Progenitor cell of endocrine pancreas (in vitro differentiated cells): ENCODE measurements at places on chromosomes 11 and 22.
A peak's percentile ranks its signal among the peaks of the same experiment; 100 is the strongest.

DNA sequence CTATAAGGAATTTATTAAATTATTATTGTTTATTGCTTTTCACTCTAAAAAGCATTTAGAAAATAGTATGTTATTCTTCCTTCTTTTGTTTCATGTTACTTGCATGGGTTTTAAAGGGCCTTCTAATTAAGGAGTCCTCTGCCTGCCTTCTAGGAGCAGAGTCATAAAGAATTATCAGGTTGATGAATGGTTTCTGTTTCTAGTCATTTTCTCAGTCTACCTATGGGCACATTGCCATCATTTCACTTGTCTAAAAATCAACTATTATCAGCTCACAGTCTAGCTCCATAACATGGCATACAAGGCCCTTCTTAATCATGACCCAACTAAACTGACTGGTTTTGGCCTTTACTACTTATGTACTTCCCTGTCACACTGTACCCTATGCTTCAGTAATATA lies 16.2 kb downstream of the DYNC2H1 start:
- DNase-seq: no peak

- DNase-seq: no peak
Measured at GRCh38 chr22:23119494-23120414, 22.0 kb downstream of the RSPH14 start.

GRCh38 chr11:2796508-2797113 lies 89.0 kb downstream of the CDKN1C start:
- peak; percentile 9 for DNase-seq

- DNase-seq: peak; percentile 41
Measured at GRCh38 chr11:848380-848931, 5.8 kb downstream of the TSPAN4 start.

GRCh38 chr11:121456151-121456550 lies 3.4 kb upstream of the SORL1-AS1 start:
- no peak for DNase-seq

- DNase-seq: no peak
Measured at GRCh38 chr22:33756508-33756949, 163.7 kb downstream of the LARGE1 start.

GRCh38 chr22:37618674-37619073 lies 10.0 kb downstream of the GGA1 start:
- no peak for DNase-seq

DNA sequence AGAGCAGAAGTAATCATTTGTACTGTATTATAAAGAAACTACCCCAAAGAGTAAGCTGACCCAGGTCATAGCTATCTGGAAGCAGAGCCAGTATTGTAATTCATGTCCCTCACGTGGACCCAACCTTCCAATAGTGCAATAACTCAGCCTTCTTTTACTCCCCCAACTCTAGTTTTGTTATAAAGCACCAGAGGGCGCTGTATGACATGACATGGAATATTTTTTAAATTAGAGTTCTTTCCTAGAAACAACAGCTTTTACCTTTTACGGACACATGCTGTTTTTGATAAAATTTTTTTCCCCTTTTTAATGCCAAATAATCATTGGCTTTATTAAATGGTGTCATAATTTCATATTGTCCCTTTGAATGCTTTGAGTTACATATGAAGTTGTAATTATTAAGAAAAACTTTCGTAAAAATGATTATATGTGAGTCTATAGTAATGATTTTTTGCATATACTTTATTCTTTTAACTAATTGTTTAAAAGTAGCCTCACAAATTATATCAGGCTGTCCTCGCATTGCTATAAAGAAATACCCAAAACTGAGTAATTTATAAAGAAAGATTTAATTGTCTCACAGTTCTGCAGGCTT lies 76.9 kb downstream of the DKK3 start:
- no peak for DNase-seq

- no peak for DNase-seq
Measured at GRCh38 chr11:27339941-27340340, 23.1 kb downstream of the CCDC34 start.

GRCh38 chr11:4095509-4096230 lies 1.1 kb downstream of the RRM1 start:
- no peak for DNase-seq

- DNase-seq: no peak
Measured at GRCh38 chr11:33016654-33017053, 976 bp downstream of the DEPDC7 start.

- no peak for DNase-seq
Measured at GRCh38 chr11:84056653-84057376, 770.6 kb upstream of the CCDC90B start.

DNA sequence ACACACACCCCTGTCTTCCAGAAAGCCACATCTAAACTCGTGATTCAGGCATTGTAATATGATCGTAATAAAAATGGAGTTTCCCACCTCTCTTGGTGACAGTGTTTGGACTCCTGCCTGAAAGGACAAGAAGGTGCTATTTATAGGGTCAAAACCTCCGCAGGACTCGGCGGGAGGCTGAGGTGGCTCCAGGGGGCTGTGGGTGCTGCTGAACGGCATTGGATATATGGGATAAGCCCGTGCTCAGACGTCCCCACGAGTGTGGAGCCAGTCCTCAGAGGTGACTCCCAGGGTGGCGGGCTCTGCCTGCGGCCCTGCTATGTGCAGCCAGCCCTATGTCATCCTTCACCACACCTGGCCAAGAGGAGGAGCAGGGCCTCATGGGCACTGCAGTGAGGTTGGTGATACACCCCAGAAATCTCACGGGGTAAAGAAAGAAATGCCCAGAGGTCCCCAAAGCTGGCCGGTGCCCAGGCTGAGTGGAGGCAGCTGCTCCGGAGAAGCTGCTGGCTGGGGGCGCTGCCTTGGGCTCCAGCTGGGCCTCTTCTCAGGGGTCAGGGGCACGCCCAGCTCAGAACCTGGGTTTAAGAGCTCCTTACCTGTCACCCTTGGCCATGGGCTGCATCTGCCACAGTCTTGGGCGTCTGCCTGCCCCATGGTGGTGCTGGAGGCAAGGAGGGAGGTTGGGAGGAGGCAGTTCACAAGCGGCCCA lies 5.1 kb upstream of the OSBPL5 start:
- no peak for DNase-seq

- no peak for DNase-seq
Measured at GRCh38 chr11:131670876-131671275, 300.5 kb downstream of the NTM start.

DNA sequence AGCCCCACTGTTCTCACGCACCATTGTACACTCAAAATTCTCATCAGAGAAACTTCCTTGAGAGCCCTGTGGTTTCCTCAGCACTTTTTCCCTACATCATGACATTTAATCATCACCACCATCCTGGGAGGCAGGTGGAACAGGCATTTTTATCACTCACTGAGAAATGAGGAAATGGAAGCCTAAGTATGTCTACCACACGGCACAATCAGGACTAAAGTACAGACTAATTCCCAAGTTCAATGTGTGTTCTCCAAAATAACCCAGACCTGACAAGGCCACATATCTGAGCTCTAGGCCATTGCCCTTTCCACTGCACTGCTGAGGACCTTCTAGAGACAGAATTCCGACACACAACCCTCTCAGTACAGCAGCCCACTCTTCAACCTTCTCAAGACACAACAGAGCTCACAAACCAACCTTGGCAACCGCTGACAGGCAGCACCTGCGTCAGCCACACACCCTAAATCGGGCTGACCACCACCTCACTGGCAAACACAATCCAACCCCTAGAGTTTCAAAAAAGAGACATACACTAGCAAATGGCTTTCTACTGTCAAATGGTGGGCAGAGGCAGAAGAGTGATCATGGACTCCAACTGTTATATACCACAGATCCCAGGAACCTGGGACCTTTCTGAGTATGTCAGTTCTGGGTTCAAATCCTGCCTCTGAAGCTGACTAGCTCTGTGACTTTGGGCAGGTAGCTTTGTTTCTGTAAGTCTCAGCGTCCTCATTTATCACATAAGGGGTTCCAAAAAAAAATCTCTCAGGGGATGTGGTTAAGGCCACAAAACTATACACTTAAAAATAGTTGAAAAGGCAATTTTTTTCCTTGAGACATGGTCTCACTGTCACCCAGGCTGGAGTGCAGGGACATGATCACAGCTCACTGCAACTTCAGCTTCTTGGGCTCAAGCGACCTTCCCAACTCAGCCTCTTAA lies 16.3 kb downstream of the SMCO4 start:
- DNase-seq: no peak

- DNase-seq: no peak
Measured at GRCh38 chr11:20357150-20357549, 6.4 kb upstream of the HTATIP2 start.

- DNase-seq: no peak
Measured at GRCh38 chr22:17060126-17060525, 24.7 kb upstream of the IL17RA start.

DNA sequence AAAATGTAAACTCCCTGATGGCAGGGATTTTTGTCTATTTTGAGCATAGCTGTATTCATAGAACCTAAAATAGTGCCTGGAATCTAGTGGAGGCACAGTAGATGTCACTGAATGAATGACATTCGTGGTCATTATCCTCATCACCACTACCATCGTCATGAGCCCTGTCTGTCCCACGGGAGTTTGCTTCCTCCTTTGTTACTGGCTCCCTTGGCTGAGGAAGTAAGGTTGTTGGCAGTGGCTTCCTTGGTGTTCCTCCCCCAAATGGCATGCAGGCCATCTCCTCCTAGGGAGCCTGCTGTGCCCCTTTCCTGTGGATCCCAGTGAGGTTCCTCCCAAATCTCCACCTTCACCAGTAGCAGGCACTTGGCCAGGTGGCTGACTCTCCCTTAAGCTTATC lies 183.0 kb downstream of the CEP164 start:
- no peak for DNase-seq

DNA sequence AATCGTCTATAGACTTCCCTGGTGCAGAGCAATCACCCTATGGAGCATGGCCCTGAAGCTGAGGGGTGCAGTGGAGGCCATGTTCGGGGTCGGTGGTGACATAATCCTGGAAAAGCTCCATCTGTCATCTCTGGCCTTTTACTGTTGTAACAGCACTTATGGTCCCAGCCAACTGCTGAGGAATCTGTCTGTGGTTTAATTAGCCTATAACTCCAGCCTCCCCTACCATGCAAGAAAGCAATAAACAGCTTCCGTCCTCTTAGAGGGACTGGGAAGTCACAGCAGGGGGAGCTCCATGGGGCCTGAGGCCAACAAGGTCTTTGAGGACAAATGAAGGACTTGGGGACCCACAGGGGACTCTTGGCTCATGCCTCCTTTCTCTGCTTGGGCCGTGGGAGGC lies 159.1 kb upstream of the NECTIN1 start:
- no peak for DNase-seq

- DNase-seq: no peak
Measured at GRCh38 chr11:121090145-121090721, 10.8 kb upstream of the TECTA start.

DNA sequence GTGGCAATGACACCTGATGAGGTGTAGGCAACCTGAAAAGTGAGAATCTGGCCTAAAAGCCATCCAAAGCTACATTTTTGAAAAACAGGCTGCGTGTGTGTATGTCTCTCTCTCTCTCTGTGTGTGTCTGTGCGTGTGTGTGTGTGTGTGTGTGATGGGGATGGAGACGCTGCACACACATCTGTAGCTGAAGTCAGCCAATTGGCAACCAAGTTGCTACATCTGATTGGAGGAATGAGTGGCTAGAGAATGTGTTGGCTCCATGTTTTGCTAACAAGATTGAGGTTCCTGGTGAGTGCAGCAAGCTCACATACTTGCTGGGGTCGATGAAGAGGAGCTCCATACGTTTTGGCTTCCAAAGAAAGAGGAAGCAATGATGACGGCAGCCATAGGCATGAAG lies 311.4 kb upstream of the NCAM1 start:
- no peak for DNase-seq

- no peak for DNase-seq
Measured at GRCh38 chr11:81237139-81237538, 1496.5 kb downstream of the FAM181B start.

- DNase-seq: no peak
Measured at GRCh38 chr11:9905501-9905951, 241.6 kb downstream of the SWAP70 start.

- DNase-seq: no peak
Measured at GRCh38 chr11:44564670-44565210, 723 bp upstream of the CD82 start.

- DNase-seq: no peak
Measured at GRCh38 chr11:85694385-85694980, 8.5 kb upstream of the CCDC89 start.

- DNase-seq: no peak
Measured at GRCh38 chr11:2093575-2094353, 45.4 kb downstream of the IGF2 start.

- no peak for DNase-seq
Measured at GRCh38 chr22:25177895-25178294, 21.8 kb upstream of the CRYBB3 start.

DNA sequence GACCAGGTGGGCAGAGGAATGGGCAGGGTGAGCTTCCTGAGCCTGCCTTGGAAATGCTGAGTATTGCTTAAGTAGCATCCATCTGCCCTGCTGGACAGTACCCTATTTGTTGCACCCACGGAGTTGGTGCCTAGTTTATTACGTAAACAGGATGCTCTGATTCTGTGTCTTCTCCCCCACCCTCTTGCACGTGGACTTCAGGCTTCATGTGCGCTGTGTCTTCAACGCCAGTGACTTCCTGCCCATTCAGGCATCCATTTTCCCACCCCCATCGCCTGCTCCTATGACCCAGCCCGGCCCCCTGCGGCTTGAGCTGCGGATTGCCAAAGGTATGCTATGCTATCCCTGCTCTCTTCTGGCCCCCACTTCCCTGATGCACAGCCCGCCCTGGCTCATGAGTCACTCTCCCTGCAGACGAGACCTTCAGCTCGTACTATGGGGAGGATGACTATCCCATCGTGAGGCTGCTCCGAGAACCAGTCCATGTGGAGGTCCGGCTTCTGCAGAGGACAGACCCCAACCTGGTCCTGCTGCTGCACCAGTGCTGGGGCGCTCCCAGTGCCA lies 5.7 kb downstream of the ZP1 start:
- DNase-seq: no peak

- no peak for DNase-seq
Measured at GRCh38 chr22:43946384-43946667, 8.9 kb upstream of the SAMM50 start.

DNA sequence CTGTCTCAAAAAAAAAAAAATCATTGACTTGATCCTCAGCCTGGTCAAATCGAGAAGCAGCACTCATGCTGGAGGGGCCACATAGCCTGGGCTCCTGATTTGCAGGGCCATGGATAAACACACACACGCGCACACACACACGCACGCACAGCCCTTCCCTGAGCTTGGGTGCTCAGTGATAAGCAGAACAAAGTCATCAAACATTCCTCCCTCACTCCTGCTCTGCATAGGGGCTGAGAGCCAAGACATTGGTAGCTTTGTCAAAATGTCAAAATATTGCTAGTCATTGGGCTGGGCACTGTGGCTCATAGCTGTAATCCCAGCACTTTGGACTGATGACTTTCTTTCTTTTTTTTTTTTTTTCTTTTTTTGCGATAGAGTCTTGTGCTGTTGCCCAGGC lies 34.0 kb upstream of the A4GALT start:
- DNase-seq: no peak

- no peak for DNase-seq
Measured at GRCh38 chr22:29702931-29703501, 16.8 kb upstream of the CABP7 start.
